ENCODE measurements at places on chromosomes 4 and X.

DNA sequence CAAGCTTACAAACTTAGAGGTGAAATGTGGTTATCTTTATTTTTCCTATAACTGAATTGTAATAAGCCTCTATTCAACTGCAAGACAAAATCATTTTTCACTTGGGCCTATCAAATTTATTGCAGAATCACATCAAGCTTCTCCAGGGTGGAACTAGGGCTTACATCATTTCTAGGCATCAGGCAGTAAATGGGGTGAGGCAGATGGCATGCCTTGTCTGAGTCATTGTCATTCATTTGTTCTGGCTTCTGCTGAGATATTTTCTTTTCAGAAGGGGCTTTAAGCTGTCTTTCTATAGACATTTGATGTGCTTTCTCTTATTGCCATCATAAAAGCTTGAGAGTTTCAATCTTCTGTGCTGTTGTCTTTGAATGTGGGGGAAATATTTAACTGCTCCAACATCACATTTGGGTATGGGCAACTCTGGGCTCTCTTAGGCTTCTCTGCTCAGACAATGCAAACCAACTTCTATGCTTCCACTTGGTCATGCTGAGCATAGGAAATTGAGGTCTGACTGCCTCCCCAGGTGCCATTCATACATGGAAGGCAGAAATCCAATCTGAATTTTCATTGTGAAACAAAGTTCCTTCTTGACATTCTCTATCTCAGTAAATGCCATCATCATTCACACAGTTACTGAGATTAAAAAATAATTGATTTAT is 225.8 kb upstream of the GIMD1 start:
- DNase-seq, result no peak

DNA sequence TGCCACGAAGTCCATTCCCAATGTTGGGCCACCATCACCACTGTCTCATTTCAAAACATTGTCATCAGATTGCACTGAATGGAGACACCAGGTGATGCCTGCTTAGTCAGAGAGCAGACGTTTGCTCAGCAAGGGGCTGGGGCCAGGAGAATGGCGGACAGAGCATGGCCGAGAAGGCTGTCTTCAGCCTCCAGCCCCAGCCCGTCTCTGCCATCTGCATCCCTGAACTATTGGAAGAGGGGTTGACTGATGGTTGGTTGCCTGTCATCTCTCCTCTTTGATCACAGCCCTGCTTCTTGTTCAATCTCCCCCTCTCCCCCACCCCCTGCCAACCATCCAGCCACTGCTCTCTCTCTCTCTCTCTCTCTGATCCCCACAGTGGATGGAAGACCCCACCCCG is 140.9 kb downstream of the SHOX start:
- no peak for DNase-seq

DNA sequence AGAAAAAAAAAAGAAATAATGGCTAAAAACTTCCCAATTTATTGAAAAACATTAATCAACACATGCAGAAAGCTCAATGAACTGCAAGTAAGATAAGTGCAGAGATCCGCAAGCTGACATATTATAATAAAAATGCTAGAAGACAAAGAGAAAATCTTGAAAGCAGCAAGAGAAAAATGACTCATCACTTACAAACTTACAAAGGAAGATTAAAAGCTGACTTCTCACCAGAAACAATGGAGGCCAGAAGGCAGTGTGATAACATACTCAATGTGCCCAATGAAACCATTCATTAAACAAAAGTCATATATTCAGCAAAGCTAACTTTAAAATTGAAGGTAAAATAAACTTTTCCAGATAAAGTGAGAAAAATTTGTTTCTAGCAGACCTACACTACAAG is 7.3 kb upstream of the BRWD3 start:
- DNase-seq, result no peak

DNA sequence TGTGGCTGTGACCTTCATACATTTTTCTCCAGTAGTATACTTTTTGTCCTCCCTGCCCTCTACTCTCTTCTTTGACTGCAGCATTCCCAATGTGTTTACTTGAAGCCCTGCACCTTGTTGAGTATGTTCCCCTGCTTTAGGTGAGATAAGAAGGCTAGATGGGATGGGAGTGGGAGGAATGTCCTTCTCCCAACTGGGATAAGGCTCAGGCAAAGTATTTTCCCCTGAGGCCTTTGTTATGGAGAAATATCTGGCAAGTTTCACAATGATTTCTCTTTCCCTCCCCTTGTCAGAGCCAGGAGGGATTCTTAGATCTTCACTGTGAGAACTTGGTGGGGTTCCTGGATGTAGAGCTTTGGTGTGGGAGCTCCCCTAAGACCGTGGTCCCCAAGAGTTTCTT is 131.8 kb downstream of the CLCN5 start:
- DNase-seq, result no peak

DNA sequence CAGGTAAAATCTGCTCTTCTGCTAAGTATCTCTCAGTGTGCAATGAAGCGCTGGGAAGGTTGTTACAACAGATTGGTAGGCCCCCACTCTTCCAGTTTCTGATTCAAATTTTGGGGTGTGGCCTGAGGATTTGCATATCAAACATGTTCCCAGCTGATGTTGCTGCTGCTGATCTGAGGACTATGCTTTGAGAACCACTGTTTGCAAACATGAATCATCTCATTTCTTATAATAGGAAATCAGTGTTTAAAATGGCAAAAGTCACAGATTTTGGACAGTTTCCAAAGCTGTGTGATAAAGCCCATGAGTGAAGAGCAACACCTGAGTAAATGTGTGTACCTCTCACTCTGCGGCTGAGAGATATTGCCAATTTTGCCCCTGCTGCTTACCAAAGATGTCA is 36.2 kb upstream of the NDNF start:
- no peak for DNase-seq
